ENCODE measurements at places on chromosomes 16 and 17.

- no peak for DNase-seq
Measured at GRCh38 chr16:52548261-52549010, 1.5 kb upstream of the TOX3 start.

DNA sequence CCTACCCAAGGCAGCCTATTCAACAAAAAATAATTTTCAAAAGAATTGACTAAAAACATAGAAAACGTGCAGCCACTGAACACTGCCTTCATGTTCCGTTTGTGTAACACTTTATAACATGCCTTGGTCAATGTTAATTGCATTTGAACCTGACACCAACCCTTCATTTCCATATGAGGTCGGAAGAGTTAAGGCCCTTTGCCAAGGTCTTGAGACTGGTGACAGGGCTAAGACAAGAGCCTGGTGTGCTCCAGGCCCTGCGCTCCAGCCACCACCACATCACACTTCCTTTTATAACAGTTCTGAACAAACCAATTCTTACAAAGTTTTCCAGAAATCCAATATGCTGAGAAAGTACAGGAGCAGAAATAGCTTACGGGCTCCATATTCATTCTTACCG lies 4.2 kb downstream of the BBS2 start:
- DNase-seq: no peak

DNA sequence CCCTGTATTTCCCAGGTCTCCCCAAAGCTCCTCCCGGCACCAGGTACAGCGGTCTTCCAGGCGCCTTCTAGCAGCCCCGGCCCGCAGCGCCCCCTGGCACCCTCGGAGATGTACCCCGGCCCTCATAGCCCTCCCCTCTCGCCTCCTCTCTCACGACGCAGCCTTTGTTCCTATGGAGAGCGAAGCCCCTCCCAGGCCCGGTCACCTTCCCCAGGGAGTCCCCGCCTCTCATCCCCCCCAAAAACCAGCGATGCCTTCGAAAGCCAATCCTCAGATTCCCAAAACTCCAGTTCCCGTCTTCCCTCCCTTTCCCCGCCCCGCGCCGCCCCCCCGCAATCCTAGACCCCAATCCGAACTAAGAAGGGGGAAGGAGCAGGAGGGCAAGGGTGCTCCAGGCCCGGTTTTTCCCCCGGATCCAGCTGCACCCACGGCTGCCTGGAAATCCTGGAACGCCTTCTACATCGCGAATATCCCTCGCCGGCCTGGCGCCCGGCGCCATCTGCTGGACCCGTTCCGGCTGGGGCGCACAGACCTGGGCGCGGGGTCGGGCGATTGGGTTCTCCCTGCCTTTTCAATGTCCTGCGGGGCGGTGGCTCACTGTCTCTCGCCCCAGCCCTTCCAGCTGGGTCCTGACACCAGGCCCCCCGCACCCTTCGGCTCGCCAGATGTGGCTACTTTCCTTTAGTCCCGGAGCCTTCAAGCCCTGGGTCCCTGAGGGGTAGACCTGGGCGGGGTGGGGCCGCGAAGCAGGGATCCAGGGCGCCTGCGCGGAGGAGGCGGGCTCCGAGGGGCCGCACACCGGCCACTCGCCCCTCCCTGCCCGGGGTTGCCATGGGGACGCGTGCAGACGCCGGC lies at the start of gene DNAH2:
TSS of gene DNAH2 (plus strand) at position 844 of the 855 bp plus-strand sequence. CDS start 1,991 bp downstream, outside the sequence.
- DNase-seq: peak; percentile 94

- peak; percentile 49 for DNase-seq
Measured at GRCh38 chr17:79874329-79874981, 35.2 kb upstream of the CBX4 start.

DNA sequence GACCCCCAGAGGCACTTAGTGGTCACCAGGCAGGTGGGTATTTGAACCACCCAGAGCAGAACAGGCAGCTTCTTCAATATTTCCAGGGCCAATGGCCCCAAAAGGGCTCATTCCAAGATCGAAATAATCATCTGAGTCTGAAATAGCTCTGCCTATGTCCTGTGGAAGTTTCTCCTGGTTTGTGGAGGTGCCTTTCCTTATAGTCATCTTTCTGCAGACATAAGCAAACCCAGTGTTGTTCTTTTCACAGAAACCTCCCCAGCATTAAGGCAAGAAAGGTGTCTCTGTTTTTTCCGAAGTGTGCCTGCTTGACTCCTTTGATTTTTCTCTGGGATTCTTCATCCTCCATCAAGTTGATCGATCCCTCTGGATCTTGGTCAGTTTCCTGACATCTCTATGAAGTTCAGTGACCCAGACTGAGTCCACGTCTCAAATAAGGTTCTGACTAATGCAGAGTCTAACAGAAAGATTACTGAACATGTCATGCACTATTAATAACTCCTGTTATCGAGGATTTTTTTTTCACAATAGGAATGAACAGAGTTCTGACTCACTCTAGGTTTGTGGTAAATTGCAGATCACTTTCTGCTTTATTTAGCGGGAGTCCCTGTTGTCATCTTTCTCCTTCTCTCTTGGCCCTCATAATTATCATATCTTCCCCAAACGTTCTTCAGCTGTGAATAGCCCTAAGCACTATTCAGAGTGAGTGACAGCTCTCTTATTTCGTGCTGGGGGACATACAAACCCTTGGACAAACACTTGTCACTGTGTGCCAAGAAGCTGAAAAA lies 1.5 kb downstream of the LRRC3C start:
- peak; percentile 83 for DNase-seq

DNA sequence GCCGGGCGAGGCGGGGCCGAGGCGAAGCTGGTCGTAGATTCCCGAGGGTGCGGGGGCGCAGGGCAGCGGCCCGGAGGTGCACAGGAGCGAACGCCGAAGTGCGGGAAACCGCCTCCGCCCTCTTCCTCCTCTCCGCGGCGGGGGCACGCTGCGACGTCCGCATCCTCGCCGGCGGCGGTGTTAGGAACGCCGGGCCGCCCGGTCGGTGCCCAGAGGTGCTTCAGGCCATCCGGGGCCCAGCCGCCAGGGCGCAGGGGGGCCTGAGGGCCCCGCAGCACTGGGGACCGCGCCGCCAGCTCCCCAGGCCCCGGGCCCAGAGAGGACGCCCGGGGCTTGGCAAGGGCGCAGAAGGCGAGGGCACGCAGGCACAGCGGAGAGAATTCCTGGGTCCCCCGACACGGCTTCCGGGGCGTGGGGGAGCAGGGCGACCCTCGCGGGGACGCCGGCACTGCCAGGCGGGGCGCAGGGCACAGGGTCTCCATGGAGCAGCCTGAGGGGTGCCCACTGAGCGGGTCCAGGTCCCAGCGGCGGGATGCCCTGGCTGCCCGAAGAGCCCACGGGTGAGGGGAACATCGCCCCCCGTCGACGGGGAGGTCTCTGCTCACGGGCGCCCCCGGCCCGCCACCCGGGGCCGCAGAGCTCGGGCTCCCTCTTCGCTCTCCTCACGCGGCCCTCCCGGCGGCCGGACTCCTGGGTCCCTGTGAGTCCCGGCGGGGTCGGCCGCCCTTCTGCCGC lies 576 bp downstream of the EPOP start:
- peak; percentile 47 for DNase-seq

DNA sequence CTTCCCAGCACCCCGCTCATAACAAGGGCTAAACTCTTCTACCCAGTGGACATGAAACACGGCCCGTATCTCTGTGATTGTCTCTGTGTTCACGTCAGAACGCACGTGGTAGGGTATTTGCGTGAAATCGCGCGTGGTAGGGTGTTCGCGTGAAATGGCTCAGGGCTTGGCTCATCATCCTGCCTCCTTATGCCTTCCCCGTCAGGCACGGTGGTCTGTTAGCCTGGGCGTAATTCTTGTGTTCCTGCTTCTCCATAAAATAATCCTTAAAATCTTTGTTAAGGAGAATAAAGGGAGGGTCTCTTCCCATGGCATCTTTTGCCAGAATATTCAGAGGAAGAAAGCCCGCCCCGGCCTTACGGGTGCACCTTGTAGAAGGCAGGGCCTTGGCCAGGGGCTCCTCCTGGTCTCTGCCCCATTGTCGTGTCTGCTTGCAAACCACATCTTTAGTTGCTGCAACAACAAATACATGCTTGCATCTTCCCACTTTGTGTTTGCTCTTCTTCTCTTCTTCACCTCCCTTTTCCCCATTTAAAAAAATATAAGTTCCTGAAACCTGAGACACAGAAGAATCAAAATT lies 116.7 kb upstream of the CHMP6 start:
- no peak for DNase-seq

GRCh38 chr16:26371349-26371869 lies 679.6 kb downstream of the HS3ST4 start:
- no peak for DNase-seq

DNA sequence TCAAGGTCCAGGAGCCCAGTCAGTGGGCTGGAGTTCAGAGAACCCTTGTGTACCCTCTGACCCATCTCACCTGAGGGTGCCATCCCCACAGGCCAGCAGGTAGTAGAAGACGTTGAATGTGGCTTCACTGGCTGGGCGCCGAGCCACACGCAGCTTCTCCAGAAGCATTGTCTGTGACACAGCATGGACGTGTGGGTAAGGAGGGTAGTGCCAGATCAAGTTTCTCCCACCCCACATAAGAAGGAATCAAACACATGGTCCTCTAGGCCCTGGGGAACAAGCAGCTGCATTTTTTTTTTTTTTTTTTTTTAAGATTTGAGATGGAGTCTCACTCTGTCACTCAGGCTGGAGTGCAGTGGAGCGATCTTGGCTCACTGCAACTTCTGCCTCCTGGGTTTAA lies 60.9 kb downstream of the MYO18A start:
- no peak for DNase-seq

DNA sequence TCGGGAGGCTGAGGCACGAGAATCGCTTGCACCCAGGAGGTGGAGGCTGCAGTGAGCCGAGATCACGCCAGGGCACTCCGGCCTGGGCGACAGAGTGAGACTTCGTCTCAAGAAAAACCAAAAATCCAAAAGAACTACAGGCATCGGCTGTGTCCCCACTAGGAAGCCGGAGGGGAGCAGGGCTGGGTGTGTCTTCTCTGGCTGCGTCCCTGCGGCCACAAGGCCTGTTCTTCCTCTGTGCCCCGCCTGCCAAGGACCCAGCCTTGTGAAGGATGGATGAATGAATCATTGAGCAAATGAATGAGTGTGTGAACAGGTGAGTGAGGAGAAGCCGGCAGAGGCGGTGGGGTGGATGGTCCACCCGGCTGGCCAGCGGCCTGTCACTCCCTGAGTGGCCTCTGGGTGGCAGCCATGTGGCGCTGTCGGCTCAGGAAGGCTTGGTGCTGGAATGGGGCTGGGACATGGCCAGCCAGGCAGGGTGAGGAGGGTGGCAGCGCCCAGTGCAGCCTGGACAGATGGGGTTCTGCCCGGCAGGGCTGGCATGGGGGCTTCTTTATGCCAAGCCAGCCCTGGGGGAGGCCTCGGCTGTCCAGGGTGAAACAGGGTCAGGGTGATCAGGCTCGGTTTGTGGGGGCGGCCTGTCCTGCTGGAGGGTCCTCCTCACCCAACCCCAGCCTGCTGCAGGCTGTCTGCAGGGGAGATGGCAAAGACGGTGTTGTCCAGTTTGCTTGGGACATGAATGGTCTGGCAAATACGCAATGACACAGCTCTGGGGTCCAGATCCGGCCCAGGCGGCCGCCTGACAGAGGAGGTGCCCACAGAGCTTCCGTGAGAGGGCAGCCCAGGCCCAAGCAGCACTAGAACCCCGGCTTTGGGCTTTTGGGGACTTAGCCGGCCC lies 21.7 kb downstream of the SLC25A10 start:
- DNase-seq: peak; percentile 56

GRCh38 chr16:52994942-52995341 lies 57.8 kb downstream of the CHD9NB start:
- DNase-seq: no peak

DNA sequence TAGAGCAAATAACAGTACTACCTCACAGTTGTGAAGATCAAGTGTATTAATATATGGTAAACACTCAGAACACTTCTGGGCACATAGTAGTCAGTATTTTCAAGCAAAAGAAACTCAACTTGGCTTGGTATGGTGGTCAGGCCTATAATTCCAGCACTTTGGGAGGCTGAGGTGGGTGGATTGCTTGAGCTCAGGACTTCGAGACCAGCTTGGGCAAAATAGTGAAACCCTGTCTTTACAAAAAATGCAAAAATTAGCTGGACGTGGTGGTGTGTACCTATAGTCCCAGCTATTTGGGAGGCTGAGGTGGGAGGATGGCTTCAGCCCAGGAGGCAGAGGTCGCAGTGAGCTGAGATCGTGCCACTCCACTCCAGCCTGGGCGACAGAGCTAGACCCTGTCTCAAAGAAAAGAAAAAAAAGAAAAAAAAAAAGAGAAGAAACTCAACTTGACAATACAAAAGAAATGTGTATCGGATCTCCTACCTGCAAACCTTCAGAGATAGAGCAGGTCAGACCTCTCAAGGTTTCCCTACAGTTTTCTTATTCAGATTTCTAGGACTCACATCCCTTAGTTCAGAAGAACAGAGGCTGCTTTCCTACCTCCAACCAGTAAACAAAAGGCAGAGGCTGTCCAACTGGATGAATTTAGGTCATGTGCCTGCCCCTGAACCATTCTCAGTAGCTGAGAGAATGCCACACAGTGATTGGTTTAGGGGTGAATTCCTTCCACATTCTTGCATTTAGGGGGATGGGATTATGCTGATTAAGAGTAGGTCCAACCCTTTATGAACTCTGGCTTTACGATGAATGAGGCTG lies 1.7 kb upstream of the KPNA2 start:
- peak; percentile 71 for DNase-seq

DNA sequence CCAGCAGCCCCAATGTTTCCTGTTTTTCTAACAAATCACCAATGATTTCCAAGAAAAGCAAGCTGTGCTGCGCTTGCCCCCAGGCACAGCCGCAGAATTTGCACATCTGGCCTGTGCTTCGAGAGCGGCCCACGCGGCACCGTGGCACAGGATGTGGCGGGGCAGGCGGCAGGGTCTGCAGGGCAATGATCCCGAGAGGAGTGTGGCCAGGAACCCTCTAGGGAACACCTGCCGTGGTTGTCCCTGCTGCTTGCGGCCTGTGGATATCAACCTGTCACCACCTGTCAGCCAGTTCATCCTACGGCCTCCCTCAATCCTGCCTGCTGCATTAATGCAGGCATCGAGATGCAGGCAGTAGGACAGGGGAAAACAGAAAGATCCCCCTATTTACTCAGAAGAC lies 24.0 kb downstream of the PIK3R5 start:
- no peak for DNase-seq

GRCh38 chr17:81163703-81164370 lies 1.5 kb upstream of the PVALEF start:
- DNase-seq: no peak

- DNase-seq: no peak
Measured at GRCh38 chr17:51855806-51856205, 302.7 kb downstream of the CA10 start.

DNA sequence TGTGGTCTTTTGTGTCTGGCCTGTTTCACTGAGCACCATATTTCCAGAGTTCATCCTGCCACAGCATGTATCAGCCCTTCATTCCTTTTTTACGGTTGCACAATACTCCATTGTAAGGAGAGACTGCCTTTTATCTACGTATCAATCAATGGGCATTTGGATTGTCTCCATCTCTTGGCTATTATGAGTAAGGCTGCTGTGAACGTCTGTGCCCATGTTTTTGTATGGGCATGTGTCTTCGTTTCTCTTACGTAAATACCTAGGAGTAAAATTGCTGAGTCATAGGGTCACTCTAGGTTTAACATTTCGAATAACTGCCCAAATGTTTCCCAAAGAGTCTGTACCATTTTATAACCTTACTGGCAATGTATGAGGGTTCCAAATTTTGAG lies 202.8 kb upstream of the FOXF1 start:
- DNase-seq: peak; percentile 29

All from foreskin fibroblast (primary cell).